Activated naive CD4-positive, alpha-beta T cell treated with anti-CD3 and anti-CD28 coated beads, Interleukin-2, amount 10 ng/mL, durations not matched to agents 5 hours and 36 hours (primary cell): ENCODE measurements at places on chromosomes 16 and 17. TPM values are rescaled to one million over a fixed set of nuclear protein-coding genes. Genes with fewer than 3 reads are reported as not detected.

CACNG3 gene
- total RNA-seq = not detected

HS3ST4 gene
- total RNA-seq = not detected

UTS2R gene
- total RNA-seq = not detected

XYLT1 gene
- 40.4 TPM for total RNA-seq

NPIPA5 gene
- 22.3 TPM for total RNA-seq

MAPT gene
- 0.18 TPM for total RNA-seq

TBC1D28 gene
- not detected for total RNA-seq

NT5M gene
- total RNA-seq = 8.3 TPM
